ENCODE measurements at places on chromosomes 4 and X. TPM values are rescaled to one million over a fixed set of nuclear protein-coding genes. Genes with fewer than 3 reads are reported as not detected.

The CCDC149 gene
- not detected for total RNA-seq

The G3BP2 gene
- total RNA-seq = 103 TPM

The PDLIM3 gene
- total RNA-seq = not detected

The FAM114A1 gene
- total RNA-seq = 4.5 TPM

The STK32B gene
- total RNA-seq = not detected

The SMAD1 gene
- total RNA-seq = not detected

The PHEX gene
- total RNA-seq = 0.49 TPM

The ANXA3 gene
- 0.64 TPM for total RNA-seq

The RAB9B gene
- total RNA-seq = 0.51 TPM

The CT45A3 gene
- not detected for total RNA-seq

The RBM46 gene
- not detected for total RNA-seq

The GPM6B gene
- not detected for total RNA-seq

The CFAP97 gene
- total RNA-seq = 42.6 TPM

The TAB3 gene
- 23.9 TPM for total RNA-seq

The LONRF3 gene
- total RNA-seq = 1.3 TPM

The FDCSP gene
- total RNA-seq = not detected

The GPR119 gene
- total RNA-seq = not detected

The CTAG2 gene
- not detected for total RNA-seq

The NPY1R gene
- not detected for total RNA-seq

The DNAAF6 gene
- total RNA-seq = not detected

The CXCL9 gene
- not detected for total RNA-seq

The S100P gene
- not detected for total RNA-seq

The IDS gene
- total RNA-seq = 99.1 TPM

The ZNF674 gene
- total RNA-seq = 1.6 TPM

The SLC2A9 gene
- total RNA-seq = 1.1 TPM

The APOOL gene
- total RNA-seq = 14.6 TPM

The NMU gene
- total RNA-seq = not detected

The NAP1L2 gene
- 0.80 TPM for total RNA-seq

The MAOA gene
- not detected for total RNA-seq

The FABP2 gene
- total RNA-seq = not detected

The PGAM4 gene
- not detected for total RNA-seq

The TMLHE gene
- total RNA-seq = 14.0 TPM

The TRIM60 gene
- not detected for total RNA-seq

The NRK gene
- total RNA-seq = not detected

The CD99 gene
- total RNA-seq = 86.4 TPM

The XPNPEP2 gene
- 0.07 TPM for total RNA-seq

The ZFX gene
- total RNA-seq = 67.0 TPM

The CLCN4 gene
- 4.7 TPM for total RNA-seq

The SSX3 gene
- total RNA-seq = not detected

The SUPT20HL2 gene
- not detected for total RNA-seq

The IL2 gene
- total RNA-seq = not detected

The GPC3 gene
- total RNA-seq = not detected

The TRMT10A gene
- total RNA-seq = 4.9 TPM

The SLC9A7 gene
- 44.5 TPM for total RNA-seq

The ATP2B3 gene
- total RNA-seq = not detected

The NDUFC1 gene
- total RNA-seq = 35.9 TPM

The UBL4A gene
- total RNA-seq = 20.9 TPM

The TTC29 gene
- total RNA-seq = not detected

Measured in activated B cell treated with CpG ODN at 0.5 μM for 24 hours (primary cell).